ENCODE measurements at places on chromosomes 1 and 21.

GRCh38 chr1:62613890-62614289, 16.6 kb downstream of the ANGPTL3 start:
- DNase-seq: no peak

DNA sequence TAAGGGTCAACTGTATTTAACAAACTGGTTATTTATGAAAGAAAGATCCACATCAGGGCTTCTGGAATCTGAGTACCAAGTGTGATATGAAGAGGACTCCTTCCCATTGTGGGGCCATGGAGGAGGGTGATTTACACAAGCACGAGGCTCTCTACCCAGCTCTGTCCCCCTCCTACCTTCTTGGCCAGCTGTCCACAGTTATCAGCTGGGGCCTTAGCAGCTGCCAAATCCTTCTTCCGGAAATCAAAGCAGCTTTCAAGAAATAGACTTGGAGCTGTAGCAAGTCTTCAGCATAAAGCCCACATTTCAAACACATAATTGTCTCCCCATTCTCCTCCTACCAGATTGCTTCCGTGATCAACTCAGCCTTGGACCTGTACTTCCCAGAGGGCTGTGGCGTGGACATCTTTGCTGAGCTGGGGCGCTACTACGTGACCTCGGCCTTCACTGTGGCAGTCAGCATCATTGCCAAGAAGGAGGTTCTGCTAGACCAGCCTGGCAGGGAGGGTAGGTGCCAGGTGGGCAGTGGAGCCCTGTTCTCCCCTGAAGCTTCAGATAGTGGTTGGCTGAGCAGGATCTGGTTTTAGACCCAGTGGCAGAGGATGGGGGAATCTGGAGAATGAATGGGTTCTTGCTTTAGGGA, 15.5 kb downstream of the AZIN2 start:
- DNase-seq: no peak

DNA sequence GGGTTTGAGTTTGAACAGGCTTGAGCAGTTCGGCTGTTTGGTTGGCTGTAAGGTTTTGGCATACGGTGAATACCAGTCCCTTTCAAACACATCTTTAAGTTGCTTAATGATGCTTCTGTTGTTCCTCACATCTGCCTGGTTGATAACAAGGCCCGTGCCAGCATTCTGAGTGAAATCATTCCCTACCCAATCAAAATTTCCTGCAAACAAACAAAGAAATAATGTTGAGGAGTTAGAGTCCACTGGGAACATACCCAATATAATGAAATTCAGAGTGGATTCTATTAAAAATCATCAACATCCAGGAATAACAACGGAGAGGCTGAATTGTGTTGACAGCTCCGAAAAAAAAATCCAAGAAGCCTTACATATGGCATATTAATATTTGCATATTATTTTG, 91.0 kb upstream of the MAP1LC3C start:
- no peak for DNase-seq

DNA sequence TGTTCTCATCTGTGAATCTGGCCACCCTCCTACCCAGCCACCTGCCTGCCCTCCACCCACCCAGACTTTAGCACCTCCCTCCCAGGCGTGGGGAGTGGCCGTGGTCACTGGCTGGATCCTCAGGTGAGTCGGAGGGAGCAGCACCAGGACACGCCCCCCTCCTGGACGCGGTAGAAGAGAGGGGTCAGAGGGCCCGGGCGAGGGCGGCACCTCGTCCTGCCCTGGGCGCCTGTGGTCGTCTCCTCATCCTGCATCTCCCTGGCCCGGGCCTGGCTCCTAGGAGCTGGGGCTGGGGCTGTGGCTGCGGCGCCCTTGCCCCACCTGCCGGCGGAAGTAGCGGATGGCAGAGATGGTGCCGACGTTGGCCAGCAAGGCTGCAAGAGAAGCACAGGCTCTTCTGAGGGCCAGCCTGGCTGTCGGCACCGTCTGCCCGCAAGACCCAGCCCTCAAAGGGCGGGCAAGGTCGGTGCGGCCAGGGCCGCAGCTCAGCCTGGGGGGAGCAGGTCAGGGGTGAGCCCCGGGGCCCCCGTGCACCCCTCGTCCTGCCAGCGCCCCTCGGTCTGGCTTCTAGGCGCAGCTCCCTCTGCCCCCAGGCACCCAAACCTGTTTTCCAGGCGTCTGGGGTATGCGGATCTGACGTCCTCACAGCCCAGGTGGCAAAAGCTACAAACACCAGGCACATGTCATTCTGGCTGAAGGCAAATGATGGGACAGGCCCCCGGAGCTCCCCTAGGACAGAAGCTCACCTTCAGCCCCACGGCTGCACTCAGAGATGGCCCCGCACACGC, 5.8 kb downstream of the PERM1 start:
- peak; percentile 90 for DNase-seq

DNA sequence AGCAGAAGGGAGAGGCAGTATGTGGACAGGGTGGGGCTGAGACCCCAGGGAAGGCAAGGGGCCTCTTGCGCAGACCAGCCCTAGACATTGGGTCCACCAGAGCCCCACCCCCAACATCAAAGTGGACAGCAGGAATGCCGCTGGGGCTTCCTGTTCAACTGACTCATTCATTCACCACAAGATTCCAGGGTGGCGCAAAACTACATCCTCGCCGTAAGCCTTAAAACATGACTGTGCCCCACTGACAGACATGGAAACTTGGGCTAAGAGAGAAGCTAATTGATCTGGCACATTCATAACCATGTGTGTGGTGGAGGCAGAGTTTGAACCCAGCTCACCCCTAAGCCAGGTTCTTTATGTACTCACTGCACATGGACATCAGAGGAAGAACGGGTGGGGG, 14.0 kb downstream of the COL16A1 start:
- no peak for DNase-seq

DNA sequence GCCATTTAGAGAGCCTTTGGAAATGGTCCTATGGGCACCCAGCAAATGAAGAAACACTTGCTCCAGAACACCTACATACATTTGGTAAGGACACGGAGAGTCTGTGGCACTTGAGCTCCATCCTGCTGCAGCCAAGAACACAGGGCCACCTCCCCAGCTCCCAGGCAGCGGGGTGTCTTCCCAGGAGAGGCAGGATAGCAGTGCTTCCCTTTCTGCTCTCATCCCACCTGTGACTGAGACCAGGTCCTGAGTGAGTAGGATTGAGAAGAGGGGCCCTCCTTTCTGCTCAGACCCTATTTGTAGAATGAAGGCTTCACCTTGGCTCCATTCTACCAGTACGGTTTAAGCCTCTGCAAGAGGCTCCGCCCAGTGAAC, 4.1 kb downstream of the C1orf174 start:
- DNase-seq: no peak

- DNase-seq: no peak
Measured at GRCh38 chr1:12454406-12455391, 163.3 kb downstream of the DHRS3 start.

DNA sequence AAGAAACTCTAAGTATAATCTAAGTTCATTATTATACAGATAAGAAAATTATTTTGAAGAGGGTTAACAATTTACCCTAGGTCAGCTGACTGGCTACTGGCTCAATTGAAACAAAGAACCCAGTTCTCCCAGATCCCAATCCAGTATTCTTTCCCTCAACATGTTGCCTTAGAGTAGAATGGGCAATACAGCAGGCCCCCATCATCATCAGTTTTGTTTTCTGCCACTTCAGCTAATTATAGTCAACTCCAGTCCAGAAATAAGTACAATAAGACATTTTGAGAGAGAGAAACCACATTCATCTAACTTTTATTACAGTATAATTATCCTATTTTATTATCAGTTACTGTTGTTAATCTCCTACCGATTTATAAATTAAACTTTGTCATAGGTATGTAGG, 241.2 kb downstream of the ASTN1 start:
- DNase-seq: no peak

GRCh38 chr21:38319781-38320180, 63.0 kb downstream of the KCNJ15 start:
- DNase-seq: no peak

DNA sequence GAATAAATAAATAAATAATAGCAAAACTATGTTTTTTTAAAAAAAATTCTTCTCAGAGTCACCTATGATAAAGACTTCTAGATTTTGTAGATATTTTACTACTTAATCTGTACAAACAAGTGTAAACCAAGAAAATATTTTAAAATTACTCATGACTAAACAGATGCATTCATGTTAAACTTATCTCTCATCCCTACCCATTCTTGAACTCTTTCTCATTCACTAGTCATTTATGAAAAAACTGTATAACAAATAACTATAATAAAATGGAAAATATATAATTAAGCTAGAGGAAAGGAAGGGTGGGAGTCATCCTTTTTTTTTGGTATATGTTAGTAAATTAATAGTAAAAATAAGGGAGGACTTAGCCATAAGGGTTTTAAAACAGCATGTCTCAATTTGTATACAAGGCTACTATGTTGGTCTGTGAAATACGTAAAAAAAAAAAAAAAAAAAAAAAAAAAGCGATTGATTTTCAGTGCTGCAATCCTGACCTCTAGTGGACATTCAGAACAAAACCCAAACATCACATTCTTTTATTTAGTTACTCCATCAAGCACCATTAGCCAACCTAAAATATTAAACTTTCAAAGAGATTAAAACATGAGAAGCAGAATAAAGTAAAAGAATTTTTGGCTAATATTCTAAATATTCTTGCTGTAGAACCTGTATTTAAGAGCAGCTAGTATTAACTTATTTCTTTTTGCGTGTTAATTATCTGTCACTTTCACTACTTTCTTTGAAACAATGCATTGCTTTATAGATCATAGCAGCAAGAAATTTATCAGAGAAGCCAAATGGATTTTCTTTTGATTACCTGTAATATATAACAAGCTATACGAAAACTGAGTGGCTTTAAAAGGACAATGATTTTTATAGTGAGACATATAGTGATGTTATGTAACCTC, 255.8 kb upstream of the CACYBP start:
- DNase-seq: peak; percentile 60

DNA sequence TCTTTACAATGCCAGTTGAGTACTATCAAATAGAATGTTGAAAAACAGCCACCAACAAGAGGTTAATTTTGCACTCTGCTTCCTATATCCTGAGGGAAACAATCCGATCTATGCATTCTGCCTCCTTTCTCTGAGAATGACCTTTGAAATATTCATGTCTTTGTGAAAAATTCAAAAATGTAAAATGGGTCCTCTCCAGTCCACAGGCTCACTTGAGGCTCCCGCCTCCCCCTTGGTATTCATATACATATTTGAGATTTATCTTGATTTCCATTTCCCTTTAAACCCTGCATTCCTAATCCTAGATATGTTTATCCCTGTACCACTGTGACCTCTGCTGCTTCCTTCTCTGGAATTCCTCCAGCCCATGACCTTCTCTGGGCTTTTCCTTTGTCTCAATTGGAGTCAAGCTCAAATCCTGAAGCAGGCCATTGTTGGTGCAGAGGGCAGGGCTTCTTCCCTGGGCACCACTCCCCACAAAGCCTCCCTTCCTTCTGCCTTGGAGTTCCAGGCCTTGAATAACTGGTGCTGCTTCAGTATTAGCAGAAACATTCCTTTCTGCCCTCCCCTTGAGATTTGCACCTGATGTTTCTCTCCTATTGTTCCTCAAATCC, 296.8 kb downstream of the PBX1 start:
- DNase-seq: no peak

DNA sequence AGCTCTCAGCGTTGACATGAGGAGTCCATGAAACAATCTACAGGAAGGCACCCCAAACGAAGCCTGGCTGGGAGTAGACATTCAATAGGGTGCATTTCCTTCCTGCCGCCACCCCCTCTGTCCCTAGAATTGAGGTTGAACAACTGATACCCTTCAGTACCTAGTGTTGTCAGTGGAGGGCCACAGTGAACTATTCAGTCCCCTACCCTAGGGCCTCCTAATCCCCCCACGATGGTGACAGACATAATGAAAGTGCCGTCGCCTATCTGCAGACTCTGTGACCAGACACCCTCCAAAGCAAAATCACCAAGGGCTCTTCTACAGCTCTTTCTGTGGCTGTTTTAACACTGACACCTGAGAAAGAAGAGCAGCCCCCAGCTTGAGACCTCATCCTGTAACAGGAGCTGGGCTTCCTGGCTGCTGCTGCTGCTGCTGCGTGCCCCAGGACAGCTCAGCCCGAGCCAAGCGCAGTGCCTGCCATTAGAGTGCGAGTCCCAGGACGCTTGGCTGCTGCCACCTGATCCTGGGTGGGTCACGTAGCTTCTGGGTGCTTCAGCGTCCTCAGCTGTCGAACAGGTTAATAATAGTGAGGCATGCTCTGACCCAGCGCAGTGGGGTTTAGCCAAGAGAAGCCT, 183.0 kb downstream of the ZBTB18 start:
- no peak for DNase-seq

DNA sequence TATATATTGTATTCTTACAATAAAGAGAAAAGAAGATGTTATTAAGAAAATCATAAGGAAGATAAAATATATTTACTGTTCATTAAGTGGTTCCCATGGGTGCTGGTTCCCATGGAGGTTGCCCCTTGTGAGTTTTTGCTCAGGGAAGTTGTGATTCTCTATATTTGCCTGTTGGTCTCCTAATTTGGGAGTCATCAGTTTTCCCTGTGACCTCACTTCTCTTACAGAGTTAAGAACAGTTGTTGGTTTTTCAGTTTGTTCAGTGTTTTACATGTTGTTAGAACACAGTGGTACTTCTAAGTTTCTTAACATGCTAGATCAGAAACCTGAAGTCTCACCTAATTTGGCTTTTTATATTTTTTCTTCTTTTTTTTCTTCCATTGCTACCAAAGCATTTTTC, 109.2 kb downstream of the OSBPL9 start:
- DNase-seq: no peak

GRCh38 chr1:96233422-96233821, 488.2 kb upstream of the PTBP2 start:
- no peak for DNase-seq

DNA sequence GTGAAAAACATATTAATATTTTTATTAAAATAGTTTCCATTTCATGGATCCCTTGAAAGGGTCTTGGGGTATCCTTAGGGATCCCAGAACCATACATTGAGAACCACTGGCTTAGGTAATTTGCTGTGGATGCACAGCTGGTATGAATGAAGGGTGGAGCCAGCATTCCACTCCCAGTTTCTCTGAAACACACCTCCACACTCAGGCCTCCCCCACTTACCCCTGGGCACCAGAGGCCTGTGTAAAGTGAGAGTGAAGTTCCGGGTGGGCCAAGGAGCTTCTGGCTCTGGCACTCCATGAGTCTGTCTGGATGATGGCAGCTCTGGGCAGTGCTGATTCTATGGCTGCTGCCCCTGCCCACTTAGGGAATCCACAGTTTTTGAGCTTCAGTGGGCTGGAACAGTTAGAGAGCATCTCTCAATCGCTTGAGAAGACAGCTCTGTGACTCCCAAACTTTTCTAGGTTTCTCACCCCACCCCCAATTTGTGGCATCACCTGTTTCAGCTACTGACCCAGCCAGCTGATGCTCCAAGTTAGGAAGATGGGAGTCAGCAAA, 57.8 kb upstream of the CD1D start:
- no peak for DNase-seq

DNA sequence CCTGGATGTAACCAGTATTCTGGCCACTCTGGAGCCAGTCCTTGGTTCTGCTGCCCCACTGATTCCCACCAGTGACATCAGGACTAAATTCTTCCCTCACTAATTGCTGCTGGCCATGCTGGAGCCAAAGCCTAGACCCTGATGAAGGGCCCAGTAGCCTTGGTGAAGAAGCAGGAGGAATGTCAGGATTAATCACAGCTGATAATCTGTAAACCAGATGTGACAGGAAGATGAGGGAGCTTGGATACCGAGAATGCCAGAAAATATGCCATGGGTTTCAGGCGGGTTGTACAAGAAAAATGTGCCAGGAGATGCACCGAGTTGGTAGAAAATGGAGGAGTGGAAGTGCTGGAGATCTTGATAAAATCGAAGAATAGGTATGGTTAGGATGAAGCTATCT, 119.0 kb upstream of the PPP2R5A start:
- DNase-seq: no peak
